ENCODE measurements at places on chromosomes 12 and 14.

GRCh38 chr12:116320791-116321217 lies 43.3 kb upstream of the MED13L start:
- no peak for DNase-seq

DNA sequence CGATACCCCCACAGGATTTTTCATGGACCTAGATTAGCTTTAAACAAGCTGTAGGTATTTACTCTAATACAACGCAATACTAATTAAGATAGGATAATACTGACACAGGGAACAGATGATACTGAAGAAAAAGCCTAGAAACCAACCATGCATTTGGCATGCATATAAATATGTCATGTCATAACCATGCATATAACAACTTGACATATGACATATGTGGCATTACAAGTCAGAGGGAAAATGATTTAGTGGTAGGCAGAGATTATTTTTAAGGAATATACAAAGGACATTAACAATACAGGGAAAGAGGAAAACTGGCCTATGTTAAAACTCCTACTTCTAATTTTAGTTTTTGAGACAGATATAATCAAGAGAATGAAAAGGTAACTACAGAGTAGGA lies 27.9 kb downstream of the CAPS2 start:
- DNase-seq: no peak

DNA sequence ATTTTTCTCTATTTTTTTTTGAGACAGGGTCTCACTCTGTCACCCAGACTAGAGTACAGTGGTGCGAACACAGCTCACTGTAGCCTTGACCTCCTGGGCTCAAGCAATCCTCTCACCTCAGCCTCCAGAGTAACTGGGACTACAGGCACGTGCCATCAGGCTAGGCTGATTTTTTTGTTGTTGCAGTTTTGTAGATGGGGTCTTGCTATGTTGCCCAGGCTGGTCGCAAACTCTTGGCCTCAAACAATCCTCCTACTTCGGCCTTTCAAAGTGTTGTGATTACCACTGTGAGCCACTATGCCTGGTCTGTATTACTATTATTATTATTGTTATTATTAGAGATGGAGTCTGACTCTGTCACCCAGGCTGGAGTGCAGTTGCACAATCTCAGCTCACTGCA lies 23.3 kb downstream of the GIT2 start:
- no peak for DNase-seq

- no peak for DNase-seq
Measured at GRCh38 chr14:52400846-52401245, 86.7 kb downstream of the PTGER2 start.

GRCh38 chr14:105412771-105413543 lies 6.7 kb upstream of the MTA1 start:
- peak; percentile 4 for DNase-seq

- DNase-seq: no peak
Measured at GRCh38 chr14:24315243-24315806, 4.0 kb downstream of the LTB4R start.

All from NCI-H1436 (cell line).